NCI-H1436 (cell line): ENCODE measurements at places on chromosomes 11 and 22.

DNA sequence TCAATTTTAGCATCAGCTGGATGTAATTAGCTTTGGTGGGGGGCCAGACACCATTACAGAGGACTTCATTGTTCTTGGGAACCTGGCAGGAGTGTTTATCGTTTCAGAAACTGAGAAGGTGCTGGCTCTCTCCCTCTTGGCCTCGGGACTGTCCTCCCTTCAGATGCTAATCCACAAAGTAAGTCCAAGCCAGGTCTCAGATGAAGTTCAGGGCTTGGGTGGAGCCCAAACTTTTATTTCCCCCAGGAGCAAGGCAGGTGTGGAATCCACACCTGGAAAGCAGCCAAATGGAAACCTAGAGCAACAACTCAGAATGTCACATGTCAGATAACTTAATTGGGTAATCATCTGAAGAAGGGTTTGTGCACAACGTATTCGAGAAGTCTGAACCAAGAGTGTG lies 119.2 kb downstream of the ME3 start:
- DNase-seq, result no peak

DNA sequence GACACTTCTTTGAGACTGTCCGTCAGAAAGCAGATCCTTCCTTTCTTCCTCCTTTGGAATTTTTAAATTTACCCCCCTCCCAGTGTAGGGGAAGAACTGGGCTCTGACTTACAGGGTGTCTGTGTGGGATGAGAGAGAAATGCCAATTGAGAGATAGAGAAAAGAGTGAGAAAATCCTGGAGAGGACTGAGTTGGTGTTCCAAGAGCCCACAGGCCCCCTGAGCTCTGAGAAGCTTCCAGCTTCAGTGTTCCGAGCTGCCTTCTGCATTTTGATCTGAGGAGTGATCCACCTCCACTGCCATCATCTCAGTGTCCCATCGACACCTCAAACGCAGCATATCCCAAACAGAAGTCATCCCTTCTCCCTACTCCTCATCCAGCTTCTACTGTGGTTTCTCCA lies 70.7 kb upstream of the GRK3 start:
- DNase-seq, result no peak

GRCh38 chr11:10233581-10233980 lies 60.4 kb downstream of the SBF2 start:
- DNase-seq, result no peak

DNA sequence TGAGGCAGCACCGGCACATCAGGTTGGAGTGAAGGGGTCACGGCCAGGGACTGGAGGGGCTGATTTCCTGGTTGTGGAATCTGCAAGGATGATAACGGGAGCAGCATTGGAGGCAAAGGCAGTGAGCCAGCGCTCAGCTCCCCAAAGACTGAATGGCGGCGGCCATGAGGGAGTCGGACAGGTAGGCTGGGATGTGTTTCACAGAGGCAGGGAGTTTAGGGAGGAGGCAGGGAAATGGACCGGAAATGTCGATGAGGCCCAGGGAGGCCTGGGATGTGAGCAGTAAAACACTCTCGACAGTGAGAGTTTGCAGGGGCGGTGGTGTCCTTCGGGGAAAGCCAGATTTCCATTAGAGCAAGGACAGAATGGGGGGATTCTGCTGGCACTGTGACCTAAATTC lies 64.2 kb upstream of the EIF3D start:
- DNase-seq, result no peak
